ENCODE measurements at places on chromosomes 1 and 21. TPM values are rescaled to one million over a fixed set of nuclear protein-coding genes. Genes with fewer than 3 reads are reported as not detected.

Gene IL24
- not detected for total RNA-seq

Gene PIK3C2B
- total RNA-seq = 43.9 TPM

Gene RPTN
- total RNA-seq = not detected

Gene DRAXIN
- total RNA-seq = 0.15 TPM

Gene DISC1
- 0.91 TPM for total RNA-seq

Gene SSU72
- 141 TPM for total RNA-seq

Gene ALG6
- total RNA-seq = 34.1 TPM

Gene MSH4
- total RNA-seq = 0.80 TPM

Gene ASCL5
- total RNA-seq = not detected
